ENCODE measurements at places on chromosomes 3 and 15.

GRCh38 chr3:111989061-111989678, 9.6 kb upstream of the TAGLN3 start:
- DNase-seq = no peak

- no peak for DNase-seq
Measured at GRCh38 chr3:50441424-50442217, 61.8 kb downstream of the CACNA2D2 start.

GRCh38 chr3:138687236-138687635, 78.7 kb downstream of the FAIM start:
- DNase-seq = no peak

- no peak for DNase-seq
Measured at GRCh38 chr15:68634122-68634482, 55.3 kb downstream of the CORO2B start.

- peak; percentile 4 for DNase-seq
Measured at GRCh38 chr3:61561374-61562041, at the start of gene PTPRG. Gene PTPRG, plus strand, starts transcription at chr3:61561571. Its CDS starts 717 bp downstream, at chr3:61562288.

DNA sequence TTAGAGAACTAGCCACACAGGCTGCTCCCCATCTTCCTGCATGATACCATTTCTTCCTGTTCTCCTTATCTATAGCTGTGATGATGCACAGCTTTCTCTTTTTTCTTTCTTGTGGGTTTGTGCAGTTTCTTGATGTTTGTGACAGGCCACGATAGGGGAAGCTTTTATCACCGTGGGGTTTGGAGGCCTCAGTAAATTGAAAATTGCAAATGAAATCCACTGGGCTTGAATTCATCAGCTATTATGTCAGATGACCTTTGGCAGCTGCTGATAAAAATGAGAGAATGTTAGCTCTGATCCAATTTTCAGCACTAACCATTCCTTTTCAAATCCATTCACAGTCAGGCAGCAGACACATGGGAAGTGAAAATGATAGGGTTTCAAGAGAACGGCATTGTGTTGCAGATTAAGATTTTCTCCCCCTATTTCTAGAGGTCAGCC, 176.9 kb upstream of the SOX2 start:
- no peak for DNase-seq

DNA sequence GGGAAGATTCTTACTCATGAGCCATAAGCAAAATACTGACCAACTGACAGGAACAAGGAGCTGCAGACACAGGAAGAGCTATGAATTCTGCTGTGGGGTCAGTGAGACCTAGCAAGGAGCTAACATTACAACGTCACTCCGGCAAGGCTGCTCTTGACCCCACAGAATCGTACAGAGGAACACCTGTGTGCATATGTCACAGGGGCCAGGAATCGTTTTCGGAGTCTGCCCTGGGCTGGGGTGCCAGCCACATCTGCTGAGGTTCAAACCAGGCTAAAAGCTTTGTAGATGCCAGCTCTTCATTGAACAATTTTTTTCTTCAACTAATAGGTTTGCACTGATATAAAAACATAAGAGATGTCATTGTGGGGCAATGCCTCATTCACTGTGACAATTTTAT, 82.6 kb downstream of the LRRK1 start:
- no peak for DNase-seq

- no peak for DNase-seq
Measured at GRCh38 chr3:128753715-128754114, 27.7 kb downstream of the RAB7A start.
